Colonic mucosa (tissue), 4 donors: ENCODE measurements at places on chromosomes 12 and 14. TPM values are rescaled to one million over a fixed set of nuclear protein-coding genes. Genes with fewer than 3 reads are reported as not detected.

DNA sequence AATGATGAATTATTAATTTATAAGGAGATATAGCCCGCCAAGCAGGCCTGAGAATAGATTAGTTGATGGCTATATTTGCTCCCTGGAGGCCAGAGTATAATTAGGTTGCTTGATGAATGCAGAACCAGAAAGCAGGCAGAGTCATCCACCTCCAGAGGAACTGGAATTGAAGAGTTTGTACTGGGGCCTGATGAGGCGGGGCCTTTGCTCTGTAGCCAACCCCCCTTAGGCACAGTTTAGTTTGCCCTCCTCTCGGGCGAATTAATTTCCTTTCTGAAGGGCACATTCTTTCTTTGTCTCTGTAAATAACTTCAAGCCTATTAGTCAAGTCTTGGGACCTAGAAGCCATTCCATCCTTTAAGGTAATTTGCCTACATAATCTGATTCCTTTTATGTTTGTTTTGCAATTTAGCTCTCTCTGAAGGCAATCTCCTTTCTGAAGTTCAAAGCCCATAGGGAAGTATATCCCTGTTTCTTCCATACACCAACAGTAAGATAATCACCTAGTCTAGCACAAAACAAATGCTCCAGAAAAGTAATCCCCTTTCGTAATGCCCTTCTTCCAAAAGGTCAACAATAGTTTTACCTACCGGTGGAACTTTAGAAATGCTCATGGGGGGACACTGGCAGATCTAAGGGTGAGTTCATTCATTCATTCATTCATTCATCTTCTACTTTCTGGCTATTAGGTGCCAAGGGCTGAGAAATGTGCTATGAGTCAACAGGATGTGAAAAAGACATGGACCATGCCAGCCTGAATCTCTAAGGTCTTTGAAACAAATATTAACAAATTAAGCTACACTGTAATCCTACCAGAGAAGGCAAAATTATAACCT is 84.8 kb upstream of the NUDT4 start:
- H3K4me1 ChIP-seq = no peaks in the 10 kb centered on the region
- H3K36me3 ChIP-seq = no peaks in the 10 kb centered on the region
- no peaks in the 10 kb centered on the region for H3K27me3 ChIP-seq
- DNase-seq = no peak
- H3K27ac ChIP-seq = no peak overlapping the region

- no peaks in the 10 kb centered on the region for H3K36me3 ChIP-seq
- no peaks in the 10 kb centered on the region for H3K4me1 ChIP-seq
- no peaks in the 10 kb centered on the region for H3K27me3 ChIP-seq
- no peak overlapping the region for H3K4me3 ChIP-seq
- H3K27ac ChIP-seq = no peak overlapping the region
Observed at GRCh38 chr12:8685051-8685450, 12.7 kb upstream of the RIMKLB start.

DNA sequence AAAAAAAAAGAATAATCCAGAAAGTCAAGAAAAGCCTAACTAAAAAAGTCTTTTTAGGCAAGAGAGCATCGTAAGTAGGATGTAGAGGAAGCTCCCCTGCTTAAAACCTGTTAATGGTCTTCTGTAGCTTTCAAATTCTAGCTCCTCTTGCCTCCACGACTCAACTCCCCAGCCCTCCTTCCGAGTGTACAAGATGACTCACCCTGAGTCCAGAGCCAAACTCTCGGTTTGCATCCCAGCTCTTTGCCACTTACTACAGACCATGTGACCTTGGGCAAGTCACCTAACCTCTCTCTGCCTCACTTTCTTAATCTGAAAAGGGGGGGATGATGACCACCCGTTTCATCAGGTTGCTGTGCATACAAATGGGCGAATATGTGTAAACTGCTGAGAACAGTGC is 460.4 kb downstream of the DPF3 start:
- no peak for DNase-seq
- H3K4me3 ChIP-seq = no peak overlapping the region
- H3K36me3 ChIP-seq = no peaks in the 10 kb centered on the region
- H3K27me3 ChIP-seq = no peaks in the 10 kb centered on the region
- H3K27ac ChIP-seq = no peak overlapping the region

DNA sequence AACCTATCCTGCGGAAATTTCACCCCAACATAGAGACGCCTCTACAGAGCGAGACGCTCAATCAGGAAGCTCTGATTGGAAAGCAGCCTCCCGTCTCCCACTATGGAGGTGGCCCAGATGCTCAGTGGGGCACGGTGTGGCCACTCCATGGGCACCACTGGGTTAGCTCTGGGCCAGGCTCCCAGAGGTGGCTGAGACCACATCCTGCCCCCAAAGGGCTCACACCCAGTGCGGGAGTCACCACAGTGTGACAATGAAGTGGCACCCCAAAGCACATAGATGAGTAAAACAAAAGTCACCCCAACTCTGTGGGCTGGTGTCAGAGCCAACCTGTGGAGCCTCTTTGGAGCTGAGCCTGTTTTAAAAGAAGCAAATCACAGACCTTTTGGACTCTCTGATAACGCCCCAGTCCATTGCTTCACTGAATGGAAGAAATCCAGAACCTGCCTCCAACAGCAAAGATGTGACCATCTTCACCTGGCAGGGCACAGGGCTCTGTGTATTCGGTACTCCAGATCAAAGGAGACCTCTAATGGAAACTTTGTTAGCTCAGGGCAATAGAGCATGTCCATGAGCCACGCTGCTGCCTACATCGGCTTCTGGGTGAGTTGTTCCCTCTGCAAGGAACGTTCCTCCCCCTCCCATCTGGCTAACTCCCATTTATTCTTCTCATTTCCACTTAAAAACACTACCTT is 19.6 kb downstream of the CLMN start:
- no peak overlapping the region for H3K4me3 ChIP-seq
- peaks cover 3% of the 10 kb centered on the region for H3K4me1 ChIP-seq
- no peaks in the 10 kb centered on the region for H3K27me3 ChIP-seq

DNA sequence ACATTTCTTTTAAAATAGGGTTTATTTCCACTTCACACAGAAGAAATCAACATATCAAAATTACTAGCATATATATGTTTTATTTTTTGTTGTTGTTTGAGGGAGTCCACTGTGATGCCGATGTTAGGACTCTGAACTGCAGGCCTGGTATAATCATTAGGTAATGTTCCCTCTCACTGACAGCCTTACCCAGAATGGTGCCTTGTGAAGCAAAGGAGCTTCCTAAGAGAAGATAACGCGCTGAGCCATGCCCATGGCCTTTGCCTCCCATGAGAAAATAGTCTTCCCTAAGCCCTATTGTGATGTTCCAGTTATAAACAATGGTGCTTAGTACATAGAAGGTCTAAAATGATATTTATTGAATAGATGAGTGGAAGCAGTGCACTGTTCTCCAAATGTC is 12.0 kb downstream of the GNG2 start:
- H3K36me3 ChIP-seq = no peaks in the 10 kb centered on the region
- no peak overlapping the region for H3K27ac ChIP-seq
- no peak for DNase-seq
- no peak overlapping the region for H3K4me3 ChIP-seq
- H3K4me1 ChIP-seq = no peaks in the 10 kb centered on the region
- H3K27me3 ChIP-seq = no peaks in the 10 kb centered on the region

GRCh38 chr14:87628780-87629179 is 364.2 kb downstream of the GALC start:
- H3K27me3 ChIP-seq = no peaks in the 10 kb centered on the region
- H3K4me1 ChIP-seq = no peaks in the 10 kb centered on the region
- no peak for DNase-seq
- H3K27ac ChIP-seq = no peak overlapping the region
- H3K36me3 ChIP-seq = no peaks in the 10 kb centered on the region

DNA sequence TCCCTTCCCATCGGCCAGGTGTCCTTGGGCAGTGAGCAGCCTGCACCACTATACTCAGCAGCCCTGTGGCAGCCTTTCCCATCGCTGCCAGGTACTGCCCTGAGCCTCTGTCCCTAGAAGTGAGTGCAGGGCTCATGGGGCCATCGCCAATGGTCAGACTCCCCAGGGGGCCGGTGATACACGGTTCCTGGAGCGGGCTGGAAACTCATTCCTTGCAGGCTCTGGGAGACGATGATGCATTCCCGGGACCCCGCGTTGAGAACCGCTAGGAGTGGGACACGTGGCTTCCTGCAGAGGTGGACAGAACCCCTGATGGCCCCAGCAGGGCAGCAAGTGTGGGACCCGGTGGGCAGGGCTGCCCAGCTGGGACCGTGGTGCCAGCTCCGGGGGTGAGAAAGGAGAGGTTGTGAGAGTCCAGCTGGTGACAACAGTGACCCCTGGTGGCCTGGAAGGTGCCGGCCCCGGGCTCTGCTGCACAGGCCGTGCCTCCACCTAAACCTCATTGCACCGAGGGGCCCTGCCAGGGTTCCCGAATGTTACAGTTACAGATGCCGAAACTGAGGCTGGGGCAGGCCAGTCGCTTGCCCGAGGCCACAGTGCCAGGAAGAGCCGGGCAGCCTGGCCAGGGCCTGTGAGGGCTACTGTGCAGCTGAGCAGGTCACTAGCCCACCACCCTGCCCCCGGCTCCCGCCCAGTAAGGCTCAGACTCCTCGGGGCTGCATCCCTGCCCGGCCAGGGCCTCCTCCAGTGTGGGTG is 33.8 kb downstream of the FBRSL1 start:
- no peak overlapping the region for H3K4me3 ChIP-seq
- H3K4me1 ChIP-seq = peaks cover 5% of the 10 kb centered on the region
- no peaks in the 10 kb centered on the region for H3K27me3 ChIP-seq
- no peaks in the 10 kb centered on the region for H3K36me3 ChIP-seq

DNA sequence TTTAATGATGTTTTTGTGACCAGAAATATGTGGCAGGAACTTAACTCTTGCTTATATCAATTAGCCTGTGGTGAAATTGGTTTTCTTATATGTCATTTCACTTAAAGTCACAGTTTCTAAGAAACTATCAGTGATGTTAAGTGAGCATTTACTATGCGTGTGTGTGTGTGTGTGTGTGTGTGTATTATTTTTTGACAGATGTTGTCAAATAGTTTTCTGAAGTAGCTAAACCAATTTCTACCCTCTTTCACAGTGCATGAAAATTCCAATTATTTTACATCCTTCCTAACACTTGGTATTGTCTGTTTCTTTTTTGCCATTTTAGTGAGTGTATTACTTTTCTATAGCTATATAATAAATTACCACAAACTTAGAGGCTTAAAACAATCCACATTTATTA is 122.1 kb upstream of the CAND1 start:
- no peaks in the 10 kb centered on the region for H3K27me3 ChIP-seq
- DNase-seq = no peak
- H3K36me3 ChIP-seq = no peaks in the 10 kb centered on the region

DNA sequence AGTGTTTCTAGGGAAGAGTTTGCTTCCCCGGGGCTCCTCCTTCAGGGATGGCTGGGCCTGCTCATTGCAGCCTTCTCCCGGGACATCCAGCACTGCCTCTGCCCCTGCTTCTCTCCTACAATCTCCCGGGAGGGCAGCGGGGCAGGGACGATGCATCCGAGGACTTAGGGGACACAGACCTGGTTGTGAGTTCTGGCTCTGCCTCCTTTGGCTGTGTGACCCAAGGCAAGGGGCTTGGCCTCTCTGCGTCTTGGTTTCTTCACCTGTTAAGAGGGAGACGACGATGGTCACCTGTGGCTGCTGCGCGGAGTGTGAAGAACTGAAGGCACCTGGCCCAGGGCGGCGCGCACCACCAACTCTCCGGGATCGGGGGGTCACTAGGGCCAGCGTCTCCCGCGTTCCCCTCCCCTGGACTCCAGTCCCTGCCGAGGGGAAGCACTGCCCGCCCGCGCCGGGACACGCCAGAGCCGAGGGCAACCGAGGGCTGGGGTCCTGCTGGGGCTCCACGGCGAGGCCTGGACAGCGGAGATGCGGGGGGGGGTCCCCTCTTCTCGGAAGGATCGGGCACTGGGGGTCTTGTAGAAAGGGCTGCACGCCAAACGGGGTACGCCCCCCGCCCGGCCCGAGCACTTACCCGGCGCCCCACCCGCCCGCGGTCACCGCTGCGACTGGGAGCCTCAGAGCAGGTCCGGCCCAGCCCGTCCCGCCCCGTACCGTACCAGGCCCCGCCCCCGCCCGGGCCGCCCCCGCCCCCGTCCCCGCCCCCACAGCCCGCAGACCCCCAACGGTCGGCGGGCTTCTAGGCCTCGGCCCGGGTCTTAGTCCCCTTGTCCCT is at the start of gene HVCN1:
TSS of gene HVCN1 (minus strand) at position 670 of the 835 bp plus-strand sequence. CDS start 5,870 bp downstream, outside the sequence.
- H3K4me1 ChIP-seq = peaks cover 4% of the 10 kb centered on the region
- H3K4me3 ChIP-seq = peak within 1 kb of the TSS; percentile 60
- DNase-seq = peak; percentile 61
- no peaks in the 10 kb centered on the region for H3K36me3 ChIP-seq

DNA sequence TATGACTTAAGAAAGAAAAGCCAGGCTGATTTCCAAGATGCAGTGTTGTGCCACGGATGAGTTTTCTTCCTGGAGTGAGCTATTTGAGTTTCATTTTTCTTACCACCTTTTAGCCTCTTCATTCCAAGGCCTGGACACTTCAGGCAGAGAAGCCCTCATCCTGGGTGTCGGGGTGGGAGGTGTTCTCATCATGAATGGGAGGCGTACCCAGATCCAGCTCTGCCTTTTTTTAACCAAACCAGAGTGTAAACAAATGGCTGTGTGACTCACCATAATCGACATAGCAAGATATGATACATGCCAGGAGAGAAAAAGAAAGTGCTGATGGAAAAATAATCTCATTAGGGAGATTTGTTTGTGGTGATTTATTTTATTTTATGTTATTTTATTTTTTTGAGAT is 79.9 kb downstream of the ARF6 start:
- H3K27me3 ChIP-seq = no peaks in the 10 kb centered on the region
- H3K27ac ChIP-seq = peak overlapping the region; percentile 94
- no peaks in the 10 kb centered on the region for H3K36me3 ChIP-seq
- peak overlapping the region; percentile 8 for H3K4me3 ChIP-seq

The AQP6 gene
- not detected for total RNA-seq

The NEUROD4 gene
- not detected for total RNA-seq

The BEST3 gene
- total RNA-seq = not detected
